ENCODE measurements at places on chromosomes 5 and 9.

- H3K4me3 ChIP-seq: no peak overlapping the region
- no peak for DNase-seq
- peaks cover 43% of the 10 kb centered on the region for H3K4me1 ChIP-seq
- peak overlapping the region; percentile 69 for H3K27ac ChIP-seq
These were observed 116.1 kb upstream of the TNC start for GRCh38 chr9:115234094-115234493.

GRCh38 chr5:39057734-39058133 is 16.5 kb downstream of the RICTOR start:
- H3K36me3 ChIP-seq: no peaks in the 10 kb centered on the region
- H3K4me3 ChIP-seq: peak overlapping the region; percentile 52
- no peak for DNase-seq
- H3K4me1 ChIP-seq: peaks cover 49% of the 10 kb centered on the region
- H3K27ac ChIP-seq: peak overlapping the region; percentile 23

- H3K36me3 ChIP-seq: no peaks in the 10 kb centered on the region
- H3K27me3 ChIP-seq: peaks cover 14% of the 10 kb centered on the region
- peak overlapping the region; percentile 82 for H3K27ac ChIP-seq
- H3K4me1 ChIP-seq: peaks cover 27% of the 10 kb centered on the region
- no peak for DNase-seq
- peak overlapping the region; percentile 45 for H3K4me3 ChIP-seq
These were observed 904 bp downstream of the GDNF start for GRCh38 chr5:37838933-37839341.

GRCh38 chr9:126474786-126475485 is 138.8 kb upstream of the LMX1B start:
- no peak for DNase-seq
- H3K27me3 ChIP-seq: no peaks in the 10 kb centered on the region
- peaks cover 4% of the 10 kb centered on the region for H3K4me1 ChIP-seq

GRCh38 chr9:78351816-78352215 is 54.9 kb downstream of the PSAT1 start:
- no peaks in the 10 kb centered on the region for H3K4me1 ChIP-seq
- no peak overlapping the region for H3K27ac ChIP-seq
- H3K36me3 ChIP-seq: no peaks in the 10 kb centered on the region
- H3K4me3 ChIP-seq: no peak overlapping the region

DNA sequence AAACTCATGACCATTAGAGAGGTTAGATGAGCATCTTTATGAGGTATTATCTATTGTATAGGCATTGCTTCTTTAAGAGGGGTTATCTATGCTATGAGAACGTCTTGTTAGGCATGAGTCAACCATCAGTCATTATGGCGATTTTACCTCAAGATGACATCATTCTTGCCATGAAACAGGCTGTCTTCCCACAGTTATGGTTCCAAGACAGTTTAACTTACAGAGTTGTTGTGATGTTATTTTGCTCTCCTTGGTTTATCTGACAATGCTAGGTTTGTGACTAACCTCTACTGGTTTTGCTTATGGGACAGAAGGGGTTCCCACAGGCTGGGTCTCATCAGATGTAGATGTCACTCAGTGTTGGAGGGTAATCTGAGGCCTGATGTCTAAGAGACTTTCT is 1864.7 kb upstream of the ACO1 start:
- no peak for DNase-seq
- H3K27me3 ChIP-seq: no peaks in the 10 kb centered on the region
- H3K27ac ChIP-seq: no peak overlapping the region
- no peaks in the 10 kb centered on the region for H3K36me3 ChIP-seq

- H3K4me1 ChIP-seq: no peaks in the 10 kb centered on the region
- H3K36me3 ChIP-seq: no peaks in the 10 kb centered on the region
- H3K27ac ChIP-seq: no peak overlapping the region
- no peak overlapping the region for H3K4me3 ChIP-seq
These were observed 126.2 kb downstream of the BASP1 start for GRCh38 chr5:17343675-17344074.

- no peak for DNase-seq
- peaks cover 3% of the 10 kb centered on the region for H3K4me1 ChIP-seq
- no peak overlapping the region for H3K27ac ChIP-seq
- H3K36me3 ChIP-seq: no peaks in the 10 kb centered on the region
- H3K4me3 ChIP-seq: no peak overlapping the region
These were observed 188.2 kb upstream of the SLC27A6 start for GRCh38 chr5:128777052-128777451.

DNA sequence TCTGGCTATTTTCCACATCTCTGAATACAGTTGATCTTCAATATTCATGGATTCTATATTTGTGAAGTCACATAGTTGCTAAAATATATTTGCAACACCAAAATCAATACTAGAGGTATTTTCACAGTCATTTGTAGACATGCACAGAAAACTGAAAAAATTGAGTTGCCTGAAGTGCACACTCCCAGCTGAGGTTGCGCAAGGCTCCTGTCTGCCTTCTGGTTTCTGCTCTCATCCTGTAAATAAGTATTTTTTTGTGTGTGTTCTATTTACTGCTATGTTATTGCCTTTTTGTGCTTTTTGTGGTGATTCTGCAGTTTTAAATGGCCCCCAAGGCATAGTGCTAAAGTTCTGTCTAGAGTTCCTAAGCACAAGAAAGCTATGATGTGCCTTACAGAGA is 371.1 kb upstream of the GRAMD2B start:
- H3K27me3 ChIP-seq: no peaks in the 10 kb centered on the region
- no peaks in the 10 kb centered on the region for H3K36me3 ChIP-seq
- H3K4me1 ChIP-seq: no peaks in the 10 kb centered on the region
- no peak overlapping the region for H3K4me3 ChIP-seq

DNA sequence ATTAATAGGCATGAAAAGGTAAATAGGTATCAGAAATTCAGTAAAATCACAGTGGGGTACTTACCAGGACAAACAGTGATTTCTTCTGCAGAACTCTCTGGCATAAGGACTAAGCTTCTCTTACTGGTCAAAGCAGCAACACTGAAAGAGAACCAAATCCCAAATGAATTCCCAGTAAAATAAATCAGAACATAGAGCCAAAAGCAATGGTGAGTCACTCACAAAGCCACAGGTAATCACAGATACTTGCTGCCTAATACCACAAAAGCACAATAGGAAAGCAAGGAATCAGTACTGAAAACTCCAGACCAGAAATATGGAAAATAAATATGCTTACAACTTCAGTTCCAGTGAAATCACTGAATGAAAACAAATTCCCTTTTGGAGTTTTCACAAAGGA is 50.7 kb downstream of the UIMC1 start:
- H3K4me1 ChIP-seq: no peaks in the 10 kb centered on the region
- no peak overlapping the region for H3K4me3 ChIP-seq
- no peak for DNase-seq
- no peaks in the 10 kb centered on the region for H3K27me3 ChIP-seq
- H3K36me3 ChIP-seq: no peaks in the 10 kb centered on the region
- no peak overlapping the region for H3K27ac ChIP-seq

DNA sequence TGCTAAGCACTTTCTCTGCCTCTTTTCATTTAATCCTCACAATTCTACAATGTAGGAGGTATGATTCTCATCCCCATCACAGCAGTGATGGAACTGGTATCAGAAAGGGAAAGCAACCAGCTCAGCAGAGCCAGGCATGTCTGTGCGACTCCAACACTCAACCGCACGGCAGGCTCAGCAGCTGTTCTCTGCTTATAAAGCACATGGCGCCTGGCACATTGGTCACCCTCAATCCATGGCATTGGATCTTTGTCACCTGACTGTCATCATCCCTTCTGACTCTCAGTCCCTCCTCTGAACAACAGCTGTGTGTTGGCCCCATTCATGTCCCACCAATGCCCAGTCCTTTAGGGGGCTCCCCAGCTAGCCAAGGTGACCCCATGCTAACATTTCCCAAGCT is 45.1 kb upstream of the HAND1 start:
- H3K4me1 ChIP-seq: no peaks in the 10 kb centered on the region
- no peaks in the 10 kb centered on the region for H3K36me3 ChIP-seq
- H3K27me3 ChIP-seq: no peaks in the 10 kb centered on the region
- no peak overlapping the region for H3K27ac ChIP-seq
